ENCODE measurements at places on chromosomes 12 and 14.
A peak's percentile ranks its signal among the peaks of the same experiment; 100 is the strongest.

- no peak for DNase-seq
- no peak overlapping the region for H3K27ac ChIP-seq
- peaks cover 19% of the 10 kb centered on the region for H3K27me3 ChIP-seq
- H3K4me1 ChIP-seq, result no peaks in the 10 kb centered on the region
- H3K36me3 ChIP-seq, result peaks cover 4% of the 10 kb centered on the region
- no peak overlapping the region for H3K4me3 ChIP-seq
These were observed 49.6 kb downstream of the TC2N start for GRCh38 chr14:91817566-91818325.

DNA sequence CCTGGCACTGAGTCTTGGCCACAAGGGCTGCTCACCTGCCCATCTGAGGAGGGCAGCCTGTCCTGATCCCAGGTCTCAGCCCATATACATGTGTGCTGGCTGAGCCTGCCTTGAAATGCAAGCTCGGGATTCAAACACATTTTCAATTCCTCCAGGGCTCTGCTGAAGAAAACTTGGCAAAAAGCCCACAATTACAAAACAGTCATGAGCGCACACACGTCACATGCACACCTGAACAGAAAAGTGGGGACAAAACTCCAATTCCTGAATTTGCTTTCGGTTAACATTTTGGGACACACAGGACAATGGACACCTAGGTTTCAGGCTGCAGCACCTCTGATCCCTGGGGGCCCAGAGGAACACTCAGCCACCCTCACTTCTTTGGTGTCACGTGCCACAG lies 113.9 kb downstream of the RBM19 start:
- no peak for DNase-seq
- peaks cover 14% of the 10 kb centered on the region for H3K4me1 ChIP-seq
- H3K36me3 ChIP-seq, result no peaks in the 10 kb centered on the region
- H3K4me3 ChIP-seq, result no peak overlapping the region
- H3K27me3 ChIP-seq, result no peaks in the 10 kb centered on the region

- H3K4me1 ChIP-seq, result peaks cover 11% of the 10 kb centered on the region
- H3K4me3 ChIP-seq, result no peak overlapping the region
- no peaks in the 10 kb centered on the region for H3K36me3 ChIP-seq
- DNase-seq, result no peak
- no peak overlapping the region for H3K27ac ChIP-seq
These were observed 389.2 kb downstream of the RAD51B start for GRCh38 chr14:68208626-68209317.

GRCh38 chr14:26113911-26114640 lies 483.8 kb downstream of the NOVA1 start:
- H3K27ac ChIP-seq, result no peak overlapping the region
- no peak overlapping the region for H3K4me3 ChIP-seq
- H3K36me3 ChIP-seq, result no peaks in the 10 kb centered on the region

DNA sequence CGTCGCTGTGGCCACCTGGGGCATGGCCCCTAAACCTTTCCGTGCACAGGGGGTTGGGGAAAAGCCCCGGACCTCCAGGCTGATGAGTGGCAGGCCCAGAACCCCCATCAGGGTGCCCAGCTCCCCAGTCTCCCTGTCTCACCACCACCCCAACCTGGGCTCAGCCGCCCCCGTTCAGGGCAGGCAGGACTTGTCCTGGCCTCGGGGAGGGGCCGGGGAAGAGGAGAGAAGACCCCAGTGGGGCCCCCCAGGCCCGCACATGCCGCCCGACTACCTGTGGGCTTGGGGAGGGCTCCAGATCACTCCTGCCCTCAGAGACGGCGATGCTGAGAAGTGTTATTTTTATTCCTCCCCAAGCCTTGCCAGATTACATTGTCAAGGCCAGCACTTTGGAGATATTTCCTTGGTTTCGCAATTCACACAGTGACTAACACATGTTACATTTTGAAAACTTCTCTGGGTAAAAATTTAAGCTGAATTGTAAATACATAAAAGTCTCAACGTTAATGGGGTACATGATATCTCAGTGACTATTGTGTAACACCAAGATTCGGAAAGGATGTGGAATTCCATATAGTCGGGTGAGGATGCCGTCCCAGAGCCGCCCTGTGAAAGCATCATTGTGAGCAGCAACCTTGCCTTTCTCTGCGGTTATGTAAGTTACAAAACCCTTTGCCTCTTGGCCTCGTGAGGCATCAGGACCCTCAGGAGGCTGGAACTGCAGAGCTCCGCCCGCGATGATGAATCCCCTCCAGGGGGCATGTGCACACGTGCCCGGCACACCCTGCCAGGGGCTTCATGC lies 85.6 kb upstream of the DIO3 start:
- H3K36me3 ChIP-seq, result no peaks in the 10 kb centered on the region
- peaks cover 23% of the 10 kb centered on the region for H3K4me1 ChIP-seq
- H3K4me3 ChIP-seq, result no peak overlapping the region
- peaks cover 7% of the 10 kb centered on the region for H3K27me3 ChIP-seq

DNA sequence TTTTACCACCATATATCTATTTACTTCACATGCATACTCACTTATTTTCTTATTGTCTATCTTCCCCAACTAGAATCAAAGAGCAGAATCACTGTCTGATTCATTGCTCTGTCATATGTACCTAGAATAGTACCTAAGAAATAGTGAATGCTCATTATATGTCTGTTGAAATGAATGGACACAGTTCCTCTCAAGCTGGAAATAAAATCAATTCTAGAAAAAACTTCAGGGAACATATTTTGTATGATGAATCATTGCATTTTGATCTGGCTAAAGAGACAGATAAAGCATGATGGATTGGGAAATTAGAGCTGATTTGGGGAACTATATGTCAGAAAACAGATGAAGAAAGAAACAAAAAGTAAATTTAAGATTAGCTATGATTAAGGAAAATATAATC lies 623.3 kb downstream of the C12orf50 start:
- H3K4me1 ChIP-seq, result no peaks in the 10 kb centered on the region
- no peak for DNase-seq
- no peaks in the 10 kb centered on the region for H3K27me3 ChIP-seq
- H3K27ac ChIP-seq, result no peak overlapping the region
- H3K36me3 ChIP-seq, result no peaks in the 10 kb centered on the region
- no peak overlapping the region for H3K4me3 ChIP-seq

DNA sequence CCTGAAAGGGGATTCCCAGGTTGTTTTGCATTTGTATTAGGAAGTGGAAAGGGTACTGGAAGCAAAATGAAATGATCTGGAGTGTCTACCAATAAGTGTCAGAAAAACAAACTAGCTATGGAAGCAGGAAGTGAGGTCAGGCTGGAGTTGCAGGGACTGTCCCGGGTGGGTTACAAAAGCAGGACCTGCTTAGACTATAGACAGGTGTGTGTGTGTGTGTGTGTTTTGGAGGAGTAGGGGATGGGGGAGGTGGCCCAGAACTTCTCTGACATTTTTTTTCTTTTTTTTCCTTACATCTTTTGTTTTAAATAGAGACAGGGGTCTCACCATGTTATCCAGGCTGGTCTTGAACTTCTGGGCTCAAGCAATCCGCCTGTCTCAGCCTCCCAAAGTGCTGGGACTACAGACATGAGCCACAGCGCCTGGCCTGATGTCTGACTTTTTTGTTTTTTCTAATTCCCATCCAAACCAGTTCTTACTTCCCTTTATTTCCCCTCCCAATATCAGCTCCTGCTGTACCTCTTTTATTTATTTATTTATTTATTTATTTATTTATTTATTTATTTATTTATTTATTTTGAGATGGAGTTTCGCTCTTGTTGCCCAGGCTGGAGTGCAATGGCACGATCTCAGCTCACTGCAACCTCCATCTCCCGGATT lies 512 bp upstream of the RND1 start:
- H3K4me3 ChIP-seq, result peak overlapping the region; percentile 94
- no peaks in the 10 kb centered on the region for H3K36me3 ChIP-seq
- peak overlapping the region; percentile 86 for H3K27ac ChIP-seq
- peaks cover 35% of the 10 kb centered on the region for H3K27me3 ChIP-seq
- DNase-seq, result no peak
- peaks cover 34% of the 10 kb centered on the region for H3K4me1 ChIP-seq

DNA sequence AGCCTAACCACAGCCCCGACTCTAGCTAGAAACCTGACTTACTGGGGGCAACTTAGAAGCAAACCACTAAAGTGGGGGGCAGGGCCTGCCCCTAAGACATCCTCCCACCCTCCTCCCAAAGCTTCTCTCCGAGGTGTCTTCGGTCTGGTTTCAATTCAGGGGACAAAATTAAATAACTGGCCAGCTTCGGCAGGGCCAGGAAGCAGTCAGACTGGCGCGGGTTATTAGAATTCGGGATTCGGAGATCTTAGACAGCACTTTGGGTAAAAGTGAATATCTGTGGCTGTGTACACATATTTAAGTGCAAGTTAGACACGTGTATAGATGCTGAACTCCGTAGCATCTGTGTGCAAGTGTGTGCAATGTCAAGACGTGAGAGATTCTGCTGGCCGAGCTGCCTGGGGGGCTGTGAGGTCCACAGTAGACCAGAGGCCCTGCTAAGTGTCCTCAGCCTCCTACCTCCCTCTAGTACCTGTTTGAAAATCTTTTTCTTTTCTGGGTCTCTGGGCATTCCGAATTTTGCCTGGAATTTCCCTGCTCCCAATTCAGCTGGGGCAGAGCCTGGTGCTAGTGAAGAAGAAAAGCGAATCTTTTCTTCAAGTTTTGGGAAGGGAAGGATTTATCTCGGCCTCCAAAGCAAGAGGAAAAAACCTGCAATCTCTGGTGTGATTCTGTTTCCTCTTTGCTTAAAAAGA lies 4.0 kb upstream of the HOXC10 start:
- H3K27me3 ChIP-seq, result peaks cover 100% of the 10 kb centered on the region
- no peak for DNase-seq
- no peaks in the 10 kb centered on the region for H3K4me1 ChIP-seq
- no peak overlapping the region for H3K4me3 ChIP-seq
- H3K27ac ChIP-seq, result no peak overlapping the region

- H3K27ac ChIP-seq, result no peak overlapping the region
- H3K27me3 ChIP-seq, result no peaks in the 10 kb centered on the region
- no peak overlapping the region for H3K4me3 ChIP-seq
- H3K4me1 ChIP-seq, result no peaks in the 10 kb centered on the region
These were observed 389.6 kb downstream of the PAWR start for GRCh38 chr12:79301181-79301580.

DNA sequence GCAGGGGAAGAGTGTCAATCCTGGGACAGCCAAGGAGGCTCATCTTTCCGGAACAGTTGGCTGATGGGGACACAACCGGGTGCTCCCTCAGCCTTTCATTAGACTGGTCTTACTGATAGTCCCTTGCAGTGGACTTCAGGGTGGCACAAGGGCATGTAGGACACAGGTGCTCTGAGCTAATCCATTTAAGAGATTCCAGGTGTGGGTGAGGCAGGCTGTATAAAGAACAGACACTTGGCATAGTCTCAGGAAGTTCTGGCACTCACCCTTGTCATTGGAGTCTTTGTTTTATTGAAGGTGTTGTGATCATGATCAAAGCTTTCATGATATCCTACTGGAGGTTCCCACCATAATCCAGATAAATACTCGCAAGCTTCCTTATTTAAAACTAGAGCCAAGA lies 341.6 kb downstream of the EMP1 start:
- no peak overlapping the region for H3K27ac ChIP-seq
- H3K4me1 ChIP-seq, result peaks cover 8% of the 10 kb centered on the region
- H3K27me3 ChIP-seq, result no peaks in the 10 kb centered on the region
- H3K36me3 ChIP-seq, result no peaks in the 10 kb centered on the region
- no peak for DNase-seq

DNA sequence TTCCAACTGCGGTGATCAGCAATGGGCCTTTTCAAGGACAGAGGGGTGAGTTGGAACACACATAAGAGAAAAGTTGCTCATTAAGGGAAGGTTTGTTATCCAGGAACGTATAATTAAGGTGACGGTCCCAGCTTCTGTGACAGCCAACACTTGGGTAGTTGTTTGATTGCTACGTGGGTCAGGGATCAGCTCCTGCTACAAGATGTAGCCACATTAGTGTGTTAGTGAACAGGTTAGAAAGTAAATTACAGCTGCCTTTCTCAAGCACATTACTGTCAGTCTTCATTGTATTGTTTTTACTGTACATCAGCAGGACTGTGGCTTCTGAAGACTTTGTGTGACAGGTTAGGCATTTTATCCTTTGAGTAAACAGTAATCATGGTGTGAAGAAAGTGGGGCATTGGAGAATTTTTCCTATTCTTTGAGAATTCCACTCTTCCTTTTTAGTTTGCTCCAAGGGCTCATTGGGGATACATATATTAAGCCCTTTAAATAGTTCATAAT lies 230.5 kb downstream of the EGLN3 start:
- no peaks in the 10 kb centered on the region for H3K4me1 ChIP-seq
- H3K36me3 ChIP-seq, result peaks cover 5% of the 10 kb centered on the region
- H3K27ac ChIP-seq, result no peak overlapping the region
- no peak for DNase-seq
- H3K27me3 ChIP-seq, result no peaks in the 10 kb centered on the region

DNA sequence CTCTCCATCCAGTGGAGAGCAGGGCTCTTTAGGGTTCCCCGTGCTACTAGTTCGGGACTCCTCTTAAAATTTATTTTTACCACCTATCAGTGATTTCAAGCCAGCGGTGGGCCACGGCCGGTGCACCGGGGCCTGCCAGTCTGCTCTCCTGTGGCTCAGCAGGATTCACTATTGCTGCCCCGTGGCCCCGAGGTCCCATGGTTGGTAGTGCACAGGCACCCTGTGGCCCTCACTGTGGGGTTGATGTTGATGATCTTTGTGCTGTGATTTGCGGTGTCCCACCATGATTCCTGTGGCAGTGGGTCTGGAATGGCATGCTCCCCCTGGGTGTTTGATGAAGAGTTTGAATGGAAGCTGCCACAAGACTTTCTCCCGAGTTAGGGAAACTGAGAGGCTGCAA lies 12.6 kb upstream of the MEG3 start:
- peaks cover 9% of the 10 kb centered on the region for H3K4me1 ChIP-seq
- no peak overlapping the region for H3K27ac ChIP-seq
- H3K27me3 ChIP-seq, result no peaks in the 10 kb centered on the region
- H3K36me3 ChIP-seq, result peaks cover 10% of the 10 kb centered on the region
- no peak overlapping the region for H3K4me3 ChIP-seq
- no peak for DNase-seq

DNA sequence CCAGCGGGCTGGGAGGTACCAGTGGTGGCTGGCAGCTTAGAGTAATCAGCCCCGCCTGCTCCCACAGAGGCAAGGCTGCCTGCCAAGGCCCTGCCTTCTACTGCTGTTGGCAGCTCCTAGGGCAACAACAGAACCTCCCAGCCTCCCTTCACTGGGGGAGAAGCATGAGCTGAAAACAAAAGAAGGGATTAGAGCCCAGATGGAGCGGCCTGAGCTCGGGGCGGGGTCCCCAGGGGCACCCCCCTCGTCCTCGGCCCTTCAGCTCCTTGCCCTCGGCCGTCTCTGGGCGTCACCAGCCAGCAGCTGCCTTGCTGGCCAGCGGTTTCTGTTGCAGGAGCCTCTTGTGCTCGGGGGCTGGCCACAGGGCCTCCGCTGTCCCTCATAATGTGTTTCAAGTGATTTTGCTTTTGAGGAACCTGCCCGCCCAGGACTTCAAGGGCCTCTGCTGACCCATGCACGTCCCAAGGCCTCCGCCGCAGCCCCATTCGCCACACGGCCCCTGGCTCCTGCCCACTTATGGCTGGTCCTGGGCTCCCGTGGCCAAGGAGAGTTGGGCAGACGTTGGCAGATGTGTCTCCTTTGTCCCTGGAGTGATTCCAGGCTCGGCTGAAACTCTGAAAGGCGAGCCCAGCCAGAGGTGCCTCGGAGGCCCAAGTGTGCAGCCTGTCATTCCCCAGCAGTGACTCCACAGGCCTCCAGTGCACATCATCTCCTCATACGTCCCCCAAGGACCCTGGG lies 49.7 kb downstream of the PSMA6 start:
- DNase-seq, result no peak
- H3K36me3 ChIP-seq, result no peaks in the 10 kb centered on the region
- peak overlapping the region; percentile 6 for H3K27ac ChIP-seq
- peaks cover 15% of the 10 kb centered on the region for H3K4me1 ChIP-seq
- no peak overlapping the region for H3K4me3 ChIP-seq
- no peaks in the 10 kb centered on the region for H3K27me3 ChIP-seq

- no peaks in the 10 kb centered on the region for H3K4me1 ChIP-seq
- no peak for DNase-seq
- no peaks in the 10 kb centered on the region for H3K27me3 ChIP-seq
- H3K4me3 ChIP-seq, result no peak overlapping the region
- H3K36me3 ChIP-seq, result no peaks in the 10 kb centered on the region
- no peak overlapping the region for H3K27ac ChIP-seq
These were observed 461.4 kb upstream of the SYT1 start for GRCh38 chr12:78403136-78403535.

Measured in neural crest cell (in vitro differentiated cells).